ENCODE measurements at places on chromosomes 13 and 19.

DNA sequence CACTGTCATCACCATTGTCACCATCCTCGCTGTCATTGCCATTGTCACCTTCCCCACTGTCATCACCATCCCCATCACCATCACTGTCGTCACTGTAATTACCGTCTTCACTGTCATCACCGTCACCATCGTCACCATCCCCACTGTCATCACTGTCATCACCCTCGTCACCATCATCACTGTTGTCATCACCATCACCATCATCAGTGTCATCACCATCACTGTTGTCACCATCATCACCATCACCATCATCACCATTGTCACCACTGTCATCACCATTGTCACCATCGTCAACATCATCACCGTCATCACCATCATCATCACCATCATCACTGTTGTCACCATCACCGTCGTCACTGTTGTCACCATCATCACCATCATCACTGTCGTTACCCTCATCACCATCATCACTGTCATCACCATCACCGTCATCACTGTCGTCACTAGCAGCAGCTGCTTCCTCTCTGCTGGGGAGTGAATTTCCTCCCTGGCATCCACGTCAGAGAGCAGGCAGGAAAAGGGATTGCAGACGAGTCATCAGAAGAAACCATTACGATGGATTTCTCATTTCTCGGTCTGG, 27.3 kb downstream of the TMEM255B start:
- no peak for DNase-seq

DNA sequence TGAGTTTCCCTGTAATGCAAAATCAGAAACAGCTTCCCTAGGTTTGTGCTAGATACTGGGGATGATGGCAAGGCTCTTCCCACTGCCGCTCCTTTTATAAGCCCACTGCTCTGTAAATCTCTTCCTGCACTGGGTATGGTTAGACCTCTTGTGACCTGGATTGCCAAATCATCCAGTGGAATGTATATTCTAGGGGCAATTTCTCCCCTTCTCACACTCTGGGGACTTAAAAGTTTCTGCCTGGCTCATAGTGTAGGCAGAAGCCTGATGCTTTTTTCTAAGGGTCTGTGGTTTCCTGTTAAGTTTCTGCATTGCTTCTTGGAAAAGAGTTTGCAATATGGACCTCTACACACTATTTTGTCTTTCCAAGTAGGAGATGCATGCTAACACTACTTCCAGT, 1582.0 kb upstream of the PCDH20 start:
- no peak for DNase-seq

DNA sequence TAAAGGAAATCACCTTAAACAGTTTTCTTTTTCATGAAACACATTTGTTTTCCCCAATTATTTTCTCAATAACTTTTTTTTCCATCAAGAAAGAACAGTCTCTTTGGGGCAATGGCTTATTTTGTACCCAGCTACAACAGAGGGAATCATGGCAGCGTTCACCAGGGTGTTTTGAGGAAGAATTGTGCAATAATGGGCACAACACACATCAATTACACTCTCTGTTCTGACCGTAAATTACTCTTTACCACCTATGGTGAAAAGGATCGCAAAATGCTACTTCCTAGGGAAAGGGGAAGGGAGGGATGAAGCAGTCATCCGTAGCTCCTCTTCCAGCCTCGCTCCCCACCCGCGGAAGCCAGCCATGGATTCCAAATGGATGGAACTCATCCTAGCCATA, 38.6 kb downstream of the TMTC4 start:
- no peak for DNase-seq

- DNase-seq = no peak
Measured at GRCh38 chr13:42109957-42110356, 61.5 kb downstream of the DGKH start.

- peak; percentile 50 for DNase-seq
Measured at GRCh38 chr19:39410017-39410830, 2.2 kb upstream of the PLEKHG2 start.
